ENCODE measurements at places on chromosomes 7 and 10.
A peak's percentile ranks its signal among the peaks of the same experiment; 100 is the strongest.

- peak; percentile 89 for DNase-seq
Measured at GRCh38 chr7:106111655-106112117, 426 bp downstream of the SYPL1 start.

- DNase-seq = no peak
Measured at GRCh38 chr10:118953598-118954393, 75.7 kb upstream of the NANOS1 start.

DNA sequence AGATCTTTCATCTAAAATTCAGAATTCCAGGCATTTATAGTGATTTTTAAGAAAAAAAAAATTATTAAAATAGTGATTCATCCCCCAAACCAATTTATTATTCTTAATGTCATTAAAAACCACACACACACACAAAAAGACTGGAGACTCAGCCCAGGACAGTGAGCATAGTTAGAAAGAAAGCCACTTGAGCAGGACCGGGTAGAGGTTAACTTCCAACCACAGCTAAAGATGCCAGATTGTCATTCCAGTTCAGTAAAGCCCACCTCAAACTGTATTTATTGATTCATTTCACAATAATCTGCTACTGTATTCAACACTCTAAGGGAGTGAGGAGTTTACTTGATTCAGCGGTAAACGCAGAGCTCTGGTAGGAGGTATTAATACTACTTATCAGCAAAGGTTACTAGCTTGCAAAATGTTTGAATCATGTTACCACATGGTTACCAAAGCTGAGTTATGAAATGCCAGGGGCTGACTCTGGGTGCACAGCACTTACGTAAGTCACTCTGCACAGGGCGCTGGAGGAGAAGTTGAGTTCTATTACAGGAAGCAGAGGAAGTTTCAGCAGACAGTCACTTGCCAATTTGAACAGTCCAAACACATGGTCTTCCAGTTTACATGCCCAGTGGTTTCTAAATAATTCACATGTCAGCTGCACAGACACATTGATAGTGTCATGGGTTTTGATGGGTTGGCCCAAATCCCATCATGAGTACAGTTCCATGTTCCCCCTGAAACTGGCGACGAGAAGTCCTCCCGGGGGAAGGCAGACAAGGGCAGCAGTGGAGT lies 64.6 kb downstream of the KLF6 start:
- DNase-seq = peak; percentile 35

GRCh38 chr10:12165036-12165435 lies 30.7 kb downstream of the NUDT5 start:
- DNase-seq = no peak

DNA sequence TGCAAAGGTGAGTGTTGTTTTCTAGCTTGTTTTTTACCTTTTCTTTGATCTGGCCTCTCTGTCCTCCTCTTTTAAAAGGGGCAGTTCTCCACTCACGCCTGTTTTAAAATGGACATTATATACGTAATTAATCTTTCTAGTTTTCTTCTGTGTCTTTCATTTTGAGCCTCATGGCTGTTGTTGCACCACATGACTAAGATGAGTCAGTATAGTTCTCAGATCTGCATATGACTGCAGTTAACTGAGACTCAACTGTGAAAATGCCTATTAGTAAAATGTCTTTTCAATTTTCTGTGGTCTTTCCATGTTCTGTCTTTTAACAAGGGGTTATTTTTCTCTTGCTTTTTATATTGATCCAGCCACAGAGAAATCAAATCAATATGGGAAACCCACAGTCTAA lies 296.1 kb downstream of the CDK14 start:
- no peak for DNase-seq

GRCh38 chr7:79176859-79177477 lies 276.5 kb downstream of the MAGI2 start:
- DNase-seq = no peak

DNA sequence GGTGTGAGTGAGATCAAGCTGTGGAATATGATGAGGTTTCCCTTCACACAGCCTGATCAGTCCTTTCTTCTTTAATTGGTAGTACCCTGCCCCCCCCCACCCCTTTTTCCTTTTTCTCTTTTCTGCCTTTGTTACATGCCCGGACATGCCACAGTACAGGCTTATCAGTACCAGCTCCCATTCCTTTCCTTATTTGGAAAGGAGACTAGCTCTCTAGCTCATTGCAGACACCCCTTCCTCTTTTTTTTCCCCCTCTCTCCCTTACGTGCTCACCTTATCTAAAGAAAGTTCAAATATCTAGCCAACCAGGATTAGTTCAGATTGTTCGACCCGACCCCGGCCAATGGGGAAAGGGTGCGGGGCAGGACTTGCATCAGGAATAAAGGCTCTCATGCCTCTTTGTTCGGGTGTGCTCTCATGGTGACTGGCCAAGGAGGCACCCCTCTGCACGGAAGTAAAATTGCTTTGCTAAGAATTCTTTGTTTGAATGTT lies 230.4 kb downstream of the ACTR3B start:
- no peak for DNase-seq

- DNase-seq = no peak
Measured at GRCh38 chr10:14491811-14492210, 161.1 kb upstream of the FRMD4A start.

GRCh38 chr7:90708841-90709317 lies 112.8 kb downstream of the CDK14 start:
- DNase-seq = no peak

- DNase-seq = peak; percentile 86
Measured at GRCh38 chr7:149880638-149881311, 7.0 kb downstream of the ATP6V0E2 start.

DNA sequence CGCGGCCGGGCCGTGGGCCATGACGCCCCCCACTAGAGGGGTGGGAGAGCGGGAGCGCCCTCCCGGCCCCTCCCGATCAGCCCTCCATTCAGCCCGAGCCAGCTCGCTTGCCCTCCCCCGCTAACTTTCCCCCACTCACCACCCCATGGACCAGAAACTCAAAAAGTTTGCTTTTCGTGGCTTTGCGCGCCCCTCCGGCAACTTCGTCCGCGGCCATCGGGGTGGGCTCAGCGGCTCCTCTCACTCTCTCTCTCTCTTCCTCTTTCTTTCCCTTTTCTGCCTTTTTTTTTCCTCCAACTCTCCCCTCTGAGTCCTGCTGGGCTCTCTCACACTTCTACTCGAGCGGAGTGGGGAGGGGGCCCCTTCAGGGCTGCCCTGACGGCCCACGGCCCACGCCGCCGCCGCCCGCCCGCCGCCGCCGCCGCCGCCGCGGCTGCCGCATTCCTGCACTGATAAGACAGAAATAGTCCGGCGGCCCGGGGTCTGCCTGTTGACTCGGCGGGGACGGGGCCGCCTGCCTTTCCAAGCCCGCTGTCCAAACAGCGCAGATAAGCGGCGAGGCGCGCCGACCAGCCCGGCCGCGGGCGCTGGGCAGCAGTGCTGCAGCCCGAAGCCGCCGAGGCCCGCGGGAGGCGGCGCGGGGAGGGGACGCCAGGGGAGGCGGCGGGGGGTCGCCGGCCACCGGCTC lies at the start of gene SMARCD3:
TSS of gene SMARCD3 (minus strand) at position 349 of the 688 bp plus-strand sequence. CDS start at position 217, 132 bp downstream.
- DNase-seq = peak; percentile 89

- no peak for DNase-seq
Measured at GRCh38 chr10:105586451-105587098, 945.5 kb downstream of the SORCS3 start.

- DNase-seq = peak; percentile 77
Measured at GRCh38 chr10:944034-944831, 12.7 kb upstream of the LARP4B start.

DNA sequence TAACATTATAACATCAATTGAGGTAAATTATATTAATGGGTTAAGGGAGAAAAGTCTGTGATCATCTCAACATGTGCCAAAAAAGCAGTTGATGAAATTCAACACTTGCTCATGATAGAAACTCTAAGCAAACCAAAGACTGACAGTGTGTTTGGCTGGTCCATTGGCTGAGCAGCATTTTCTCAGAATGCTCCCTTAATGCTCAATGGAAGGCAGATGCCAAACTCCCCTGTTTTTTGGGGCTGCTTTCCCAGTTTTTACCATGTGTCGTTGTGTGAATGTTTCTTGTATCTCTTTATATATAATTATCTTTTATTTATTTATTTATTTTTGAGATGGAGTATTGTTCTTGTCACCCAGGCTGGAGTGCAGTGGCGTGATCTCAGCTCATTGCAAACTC lies 114.7 kb downstream of the SEC23IP start:
- DNase-seq = no peak

DNA sequence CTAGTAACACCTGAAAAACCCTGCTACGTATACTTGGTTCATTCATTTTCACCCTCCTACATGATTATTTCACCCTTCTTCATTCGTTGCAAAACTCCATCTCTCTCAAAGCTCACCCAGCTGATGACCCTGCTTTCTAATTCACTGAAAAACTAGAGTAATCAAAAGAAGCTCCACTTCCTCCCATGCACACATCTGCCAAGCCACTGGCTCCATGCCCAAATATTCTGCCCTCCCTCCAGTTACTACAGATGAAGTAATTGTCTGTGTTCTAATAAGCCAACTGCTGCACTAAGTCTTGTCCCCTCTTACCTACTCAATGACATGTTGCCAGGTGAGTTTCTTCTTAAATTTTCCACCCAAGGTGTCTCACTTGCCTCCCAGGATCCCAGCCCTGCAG lies 96.9 kb upstream of the CCDC71L start:
- peak; percentile 38 for DNase-seq

GRCh38 chr7:2110610-2111396 lies 121.9 kb downstream of the MAD1L1 start:
- no peak for DNase-seq

GRCh38 chr10:44926751-44927351 lies 15.7 kb downstream of the TMEM72 start:
- no peak for DNase-seq

- DNase-seq = no peak
Measured at GRCh38 chr10:7512487-7512886, 101.7 kb upstream of the SFMBT2 start.

GRCh38 chr7:29431686-29432085 lies 131.9 kb upstream of the PRR15 start:
- DNase-seq = no peak

DNA sequence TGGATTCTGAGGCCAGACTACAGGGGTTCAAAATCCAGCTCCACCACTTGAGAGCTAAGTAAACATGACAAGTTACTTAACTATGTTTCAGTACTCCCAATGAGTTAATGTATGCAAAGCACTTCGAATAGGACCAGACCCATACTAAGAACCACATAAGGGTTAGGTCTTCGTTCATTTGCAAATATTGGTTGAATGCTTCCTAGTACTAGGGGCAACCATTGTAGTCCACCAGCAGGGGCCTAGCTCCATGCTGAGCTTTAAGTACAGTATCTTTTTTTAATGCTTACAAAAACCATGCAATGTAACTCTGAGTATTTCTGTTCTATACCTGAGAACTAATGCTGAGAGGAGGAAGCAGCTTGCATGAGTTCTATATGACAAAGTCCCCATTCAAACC lies 80.4 kb upstream of the PDE1C start:
- DNase-seq = no peak

GRCh38 chr7:71793251-71793650 lies 618.9 kb downstream of the CALN1 start:
- DNase-seq = no peak

DNA sequence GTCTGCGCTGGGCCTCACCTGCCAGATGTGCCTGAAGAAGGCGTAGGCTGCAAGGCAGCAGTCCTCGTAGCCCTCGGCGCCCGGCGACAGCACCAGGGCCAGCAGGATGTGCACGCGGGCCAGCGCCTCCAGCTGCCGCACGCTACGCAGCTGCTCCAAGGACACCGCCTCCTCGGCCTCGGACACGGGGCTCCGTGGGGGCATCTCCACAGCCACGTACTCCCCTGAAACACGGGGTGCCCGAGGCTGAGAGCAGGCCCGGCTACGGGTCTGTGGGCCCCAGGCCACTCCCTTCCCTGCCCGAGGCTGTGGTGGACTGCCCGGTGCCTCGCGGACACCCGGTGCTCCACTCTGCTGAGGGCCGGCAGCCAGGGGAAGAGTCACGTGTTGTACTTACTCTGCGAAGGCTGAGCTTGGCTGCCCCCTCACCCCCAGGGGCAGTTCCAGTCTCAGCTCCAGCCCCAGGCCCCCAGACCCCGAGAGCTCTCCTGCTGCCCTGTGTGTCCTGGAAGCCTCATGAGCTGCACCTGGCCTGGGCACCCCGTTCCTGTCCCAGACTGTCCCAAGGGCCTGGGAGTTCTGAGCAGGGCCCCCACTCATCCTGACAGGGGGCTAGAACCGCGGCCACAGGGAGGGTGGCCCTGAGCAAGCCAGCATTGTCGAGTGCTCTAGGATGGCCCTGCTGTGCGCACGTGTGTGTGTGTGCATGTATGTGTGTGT lies 62.8 kb downstream of the CFAP46 start:
- peak; percentile 28 for DNase-seq

DNA sequence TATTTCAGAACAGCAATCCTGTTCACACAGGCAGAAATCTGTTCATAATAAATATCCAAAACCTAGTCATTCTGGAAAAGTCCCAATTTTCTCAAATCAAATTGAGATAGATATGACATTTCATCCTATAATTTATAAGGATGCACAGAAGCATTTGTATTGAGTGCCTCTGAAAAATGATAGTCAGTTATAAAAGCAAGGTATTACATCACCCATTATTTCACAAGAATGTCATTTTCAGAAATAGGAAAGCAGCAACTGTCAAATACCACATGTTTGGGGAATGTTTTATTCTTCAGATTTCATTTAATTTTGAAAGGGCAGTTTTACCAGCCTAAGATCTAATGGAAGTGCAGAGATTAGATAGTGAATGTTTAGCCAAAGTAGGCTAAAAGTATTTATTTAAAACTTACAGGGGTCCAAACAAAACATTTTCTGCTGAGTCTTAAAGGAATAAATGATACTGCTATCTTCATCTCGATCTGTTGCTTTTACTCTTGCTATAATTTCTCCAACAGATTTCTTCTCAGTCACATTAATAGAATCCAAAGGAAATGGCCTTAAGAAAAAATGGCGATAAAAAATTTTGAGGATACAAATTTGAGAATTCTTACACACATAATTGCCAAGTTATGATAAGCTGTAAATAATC lies 185.8 kb downstream of the HGF start:
- no peak for DNase-seq

- no peak for DNase-seq
Measured at GRCh38 chr7:106167439-106168136, 55.5 kb upstream of the SYPL1 start.

DNA sequence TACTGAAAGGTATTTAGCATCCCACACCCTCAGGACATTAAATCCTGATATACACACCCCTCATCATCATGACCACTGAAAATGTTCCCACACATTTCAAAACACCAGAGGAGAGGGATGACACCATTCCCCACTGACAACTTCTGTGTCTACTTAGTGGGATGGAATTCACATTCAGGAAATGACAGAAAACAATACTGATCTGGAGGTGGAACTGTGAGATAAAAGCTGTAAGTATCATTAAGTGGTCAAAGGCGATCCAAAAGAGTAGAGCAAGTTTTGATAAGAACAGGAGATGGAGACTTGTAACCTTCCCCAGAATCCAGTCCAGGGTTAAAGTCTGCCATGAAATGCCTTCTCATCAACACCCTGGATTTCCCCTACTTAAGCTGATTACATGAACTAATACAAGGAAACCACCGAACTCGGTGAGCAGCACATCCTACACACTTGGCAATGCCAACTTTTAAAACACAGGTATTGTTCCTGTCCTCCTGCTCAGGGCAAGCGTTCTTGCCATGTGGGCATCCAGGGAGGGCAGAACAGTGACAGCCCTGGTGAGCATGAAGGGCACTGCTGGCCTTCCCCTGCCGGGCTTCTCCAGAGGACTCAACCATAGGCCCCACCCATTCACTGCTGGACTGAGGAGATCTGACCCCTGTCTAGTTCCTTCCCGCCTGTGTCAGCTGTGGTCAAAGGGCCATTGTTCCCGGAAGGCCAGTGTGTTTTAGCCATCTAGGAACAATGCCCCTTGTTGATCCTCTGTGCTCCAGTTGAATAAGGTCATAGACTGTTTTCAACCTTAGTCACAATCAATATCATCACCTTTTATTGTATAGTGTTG lies 85.0 kb downstream of the SGMS1 start:
- DNase-seq = no peak

Measured in left ventricle myocardium superior (tissue), 1 donor.